ENCODE measurements at places on chromosomes 11 and 22.

GRCh38 chr11:69007975-69008381 is 5.1 kb downstream of the MRGPRF start:
- DNase-seq: no peak

DNA sequence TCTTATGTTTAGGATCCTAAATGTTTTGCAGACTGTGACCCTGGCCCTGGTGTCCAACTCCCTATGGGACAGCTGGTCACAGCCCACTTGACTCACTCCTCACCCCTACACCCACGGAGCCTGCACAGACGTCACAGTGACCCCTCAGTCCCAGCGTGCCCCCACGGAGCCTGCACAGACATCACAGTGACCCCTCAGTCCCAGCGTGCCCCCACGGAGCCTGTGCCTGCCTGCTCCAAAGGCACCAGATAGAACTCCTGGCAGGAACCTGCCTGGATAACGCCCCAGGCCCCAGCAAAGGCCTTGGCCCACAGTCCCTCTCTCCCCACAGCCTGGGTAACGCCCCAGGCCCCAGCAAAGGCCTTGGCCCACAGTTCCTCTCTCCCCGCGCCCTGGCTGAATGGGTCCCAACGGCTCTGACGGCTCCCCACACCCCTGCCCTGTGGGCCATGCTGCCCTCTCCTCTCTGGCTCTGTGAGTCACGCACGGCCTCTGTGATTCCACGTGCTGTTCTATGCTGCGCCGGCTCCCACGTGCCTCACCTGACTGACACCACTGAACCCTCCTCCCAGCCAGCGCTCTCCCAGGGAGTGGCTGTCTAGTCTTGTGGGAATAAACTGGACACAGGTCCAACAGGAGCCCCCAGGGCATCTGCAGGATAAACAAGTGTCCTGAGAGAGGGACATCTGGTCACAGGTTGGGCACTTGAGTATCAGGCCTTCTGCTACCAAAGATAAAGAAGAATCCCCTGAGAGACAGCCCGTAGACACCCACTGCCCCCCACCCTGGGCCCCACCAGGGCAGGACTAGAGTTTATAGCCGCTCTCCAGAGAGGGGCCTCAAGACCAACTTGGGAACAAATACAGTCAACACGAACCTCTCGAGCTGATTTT is 250.3 kb downstream of the BRD1 start:
- no peak for DNase-seq

DNA sequence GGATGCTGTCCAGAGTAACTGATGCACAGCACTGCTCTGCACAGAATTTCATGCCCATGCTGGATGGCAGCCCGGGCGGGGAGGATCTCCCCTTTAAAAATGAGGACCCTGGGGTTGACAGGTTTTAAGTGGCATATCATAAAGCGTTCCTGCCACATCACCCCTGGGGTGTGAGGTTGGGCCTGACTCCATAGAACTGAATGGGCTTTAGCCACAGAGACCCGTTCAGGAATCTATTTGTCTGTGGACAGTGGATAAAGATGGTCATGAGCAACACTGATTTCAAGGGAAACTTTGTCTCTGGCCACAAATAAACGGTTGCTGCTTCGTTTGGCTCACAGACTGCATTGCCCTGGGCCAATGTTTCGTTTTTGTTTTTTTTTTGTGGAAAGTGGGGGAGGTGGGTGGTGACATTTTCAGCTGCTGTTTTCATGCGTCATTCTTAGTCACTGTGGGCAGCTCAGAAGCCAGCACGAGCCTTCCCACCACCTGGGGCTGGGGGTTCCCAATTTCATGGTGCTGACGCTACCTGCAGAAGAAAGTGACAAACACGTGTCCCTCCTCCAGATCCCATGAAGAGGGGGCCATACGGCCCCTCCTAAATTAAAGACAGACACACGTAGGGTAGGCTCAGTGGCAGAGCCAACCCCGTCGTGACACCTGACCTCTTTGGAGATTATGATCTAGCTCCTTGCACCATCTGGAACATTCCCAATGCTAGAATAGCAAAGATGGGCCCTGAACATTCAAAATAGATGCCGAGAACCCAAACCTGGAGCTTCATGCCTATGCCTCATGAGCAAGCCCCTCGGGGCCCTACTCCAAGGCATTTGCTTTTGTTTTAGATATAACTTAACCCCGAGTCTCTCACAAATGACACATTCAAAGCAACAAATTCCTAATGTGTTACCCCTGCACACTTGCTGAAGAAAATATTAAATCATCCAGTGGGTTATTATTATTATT is 54.8 kb upstream of the PHF21B start:
- no peak for DNase-seq

DNA sequence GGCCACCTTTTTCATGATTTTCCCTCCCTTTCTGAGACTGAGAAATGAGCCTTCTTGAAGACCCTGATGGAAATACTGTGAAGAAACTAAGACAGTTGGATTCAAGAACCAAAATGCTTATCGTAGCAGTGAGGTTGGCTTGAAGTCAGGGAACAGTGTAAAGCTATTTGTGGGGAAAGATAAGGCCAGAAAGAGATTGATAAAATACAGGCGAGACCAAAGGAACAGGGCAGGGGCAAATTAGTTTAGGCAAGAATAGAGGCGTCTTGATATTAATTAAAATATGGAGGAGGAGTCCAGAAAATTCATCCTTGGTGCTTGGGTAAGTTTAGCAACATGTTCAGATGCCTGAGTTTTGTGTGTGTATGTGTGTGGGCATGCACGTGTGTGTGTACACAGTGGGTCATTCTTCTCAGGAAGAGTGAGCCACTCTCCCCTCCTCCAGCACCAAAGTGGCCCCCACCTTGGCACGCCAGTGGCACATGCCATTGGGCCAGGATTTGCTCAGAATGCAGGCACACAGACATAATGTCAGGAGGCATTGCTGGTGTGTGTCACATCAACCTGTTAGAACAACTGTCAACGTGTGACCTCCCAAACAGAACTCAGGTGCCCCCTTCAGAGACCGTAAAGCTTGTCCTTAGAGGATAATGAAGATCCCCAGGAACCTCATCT is 3.9 kb upstream of the EHF start:
- no peak for DNase-seq

GRCh38 chr11:117071344-117071787 is 26.9 kb downstream of the SIK3 start:
- no peak for DNase-seq

GRCh38 chr11:59556917-59557348 is 45.6 kb downstream of the OR4D9 start:
- DNase-seq: no peak

DNA sequence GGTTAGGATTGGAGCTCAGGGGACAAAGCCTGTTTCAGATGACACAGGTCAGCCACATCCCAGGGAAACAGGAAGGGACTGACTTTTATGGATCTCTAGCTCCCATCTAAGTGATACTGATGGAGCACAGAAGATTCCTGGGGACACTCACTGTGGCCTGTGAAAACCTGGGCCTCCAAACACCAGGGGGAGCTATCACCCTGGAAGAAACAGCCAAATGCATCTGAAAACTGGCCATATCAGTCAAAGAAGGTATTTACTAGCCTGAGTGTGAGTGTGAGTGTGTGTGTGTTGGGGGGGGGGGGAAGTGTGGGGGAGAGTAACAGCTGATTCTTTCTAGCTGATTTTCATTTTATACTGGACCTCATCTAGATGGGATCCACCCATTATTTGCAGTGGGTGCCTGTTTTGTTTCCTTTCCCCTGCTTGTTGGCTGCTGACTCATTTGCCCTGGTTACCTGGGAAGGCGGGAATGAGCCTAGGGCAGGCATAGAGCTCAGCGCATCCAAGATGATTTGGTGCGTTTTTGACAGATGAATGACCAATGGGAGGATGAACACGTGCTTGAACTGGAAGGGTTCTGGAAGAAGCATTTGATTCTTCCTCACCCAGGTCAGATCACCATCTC is 284.0 kb downstream of the KIRREL3 start:
- no peak for DNase-seq

DNA sequence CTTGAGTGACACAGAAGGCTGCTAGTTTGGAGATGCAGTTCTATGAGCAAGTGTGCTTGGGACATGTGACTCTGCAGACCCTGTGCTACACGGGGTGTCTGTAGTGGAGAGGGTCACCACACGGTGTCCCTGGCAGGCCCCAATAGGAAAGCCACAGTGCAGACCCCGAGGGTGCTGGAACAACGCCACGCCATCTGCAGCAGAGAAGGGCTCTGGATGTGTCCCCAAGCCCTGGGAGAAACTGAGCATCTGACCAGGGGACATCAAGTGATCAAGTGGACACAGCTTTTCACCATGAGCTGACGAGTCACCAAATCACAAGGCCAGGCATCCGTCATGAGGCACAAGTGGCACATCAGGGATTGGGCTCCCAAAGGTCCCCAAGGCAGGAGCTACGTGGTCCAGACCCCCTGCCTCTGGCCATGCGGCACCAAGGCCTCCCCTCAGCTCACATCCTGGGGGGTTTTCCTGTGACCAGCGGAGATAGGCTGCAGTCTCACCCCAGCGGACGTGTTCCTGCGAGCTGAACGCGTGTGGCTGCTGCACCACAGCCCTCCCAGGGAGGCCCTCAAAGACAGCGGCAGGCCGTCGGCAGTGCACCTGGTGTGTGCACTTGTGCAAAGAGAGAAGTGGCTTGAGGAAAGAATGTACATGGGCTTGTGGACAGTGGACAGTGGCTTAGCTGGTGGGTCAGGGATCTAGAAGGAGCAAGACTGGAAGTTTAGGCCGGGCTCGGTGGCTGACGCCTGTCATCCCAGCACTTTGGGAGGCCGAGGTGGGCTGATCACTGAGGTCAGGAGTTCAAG is 96.7 kb downstream of the RPS6KA4 start:
- DNase-seq: no peak

DNA sequence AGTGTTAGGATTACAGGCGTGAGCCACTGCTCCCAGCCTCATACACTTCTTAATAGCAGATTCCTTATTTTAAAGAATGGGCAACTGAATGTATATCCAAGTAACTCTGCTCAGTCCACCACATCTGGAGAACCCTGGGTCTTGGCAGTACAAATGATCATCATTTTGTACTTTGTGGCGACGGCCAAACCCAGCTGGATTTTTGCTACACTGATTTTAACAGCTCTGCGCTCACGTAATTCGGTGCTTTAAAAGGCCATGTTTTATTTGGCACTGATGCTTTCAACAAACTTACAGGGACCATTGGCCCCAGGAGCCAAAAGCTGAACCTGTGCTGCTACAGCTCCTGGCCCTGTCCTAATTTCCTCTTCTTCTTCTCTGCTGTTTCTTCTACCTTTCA is 60.8 kb upstream of the PDE3B start:
- no peak for DNase-seq

DNA sequence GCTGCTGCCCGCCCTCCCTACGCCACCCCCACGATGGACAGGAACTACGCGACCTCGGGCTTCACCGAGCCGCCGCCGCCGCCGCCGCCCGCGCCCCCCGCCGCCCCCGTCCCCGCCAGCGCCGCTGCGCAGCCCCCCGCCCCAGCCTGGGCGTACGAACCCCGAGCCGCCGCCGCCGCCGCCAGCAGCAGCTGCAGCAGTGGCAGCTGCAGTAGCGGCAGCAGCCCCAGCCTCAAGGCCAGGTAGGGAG is 407 bp downstream of the QSER1 start:
- DNase-seq: no peak

GRCh38 chr11:118883368-118884071 is at the start of gene CXCR5:
Gene CXCR5 (plus strand): TSS chr11:118883892. CDS start chr11:118883942, 50 bp downstream.
- DNase-seq: no peak

DNA sequence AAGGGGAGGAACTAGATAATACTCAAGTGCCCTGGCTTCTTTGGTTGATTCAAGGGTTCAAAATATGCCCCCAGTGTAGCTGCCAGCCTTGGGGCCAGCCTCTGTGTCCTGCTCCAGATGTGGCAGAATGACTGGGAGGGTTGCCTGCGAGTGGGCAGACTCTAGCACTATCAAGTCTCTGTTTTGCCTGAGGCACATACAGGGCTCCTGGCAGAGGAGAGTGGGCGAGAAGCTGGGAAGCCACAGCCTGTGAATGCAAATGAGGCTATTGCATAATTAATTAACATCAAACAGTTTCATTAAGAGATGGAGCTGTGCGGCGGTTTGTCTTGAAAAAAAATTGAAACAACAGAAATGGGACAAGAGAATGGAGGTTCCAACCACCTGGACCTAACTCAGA is 50.8 kb downstream of the BUD13 start:
- DNase-seq: no peak

GRCh38 chr11:114115451-114115928 is 56.0 kb downstream of the ZBTB16 start:
- no peak for DNase-seq

- DNase-seq: no peak
Observed at GRCh38 chr11:118012083-118012669, 26.0 kb downstream of the IL10RA start.

GRCh38 chr11:27540051-27540450 is 33.5 kb upstream of the LIN7C start:
- no peak for DNase-seq

DNA sequence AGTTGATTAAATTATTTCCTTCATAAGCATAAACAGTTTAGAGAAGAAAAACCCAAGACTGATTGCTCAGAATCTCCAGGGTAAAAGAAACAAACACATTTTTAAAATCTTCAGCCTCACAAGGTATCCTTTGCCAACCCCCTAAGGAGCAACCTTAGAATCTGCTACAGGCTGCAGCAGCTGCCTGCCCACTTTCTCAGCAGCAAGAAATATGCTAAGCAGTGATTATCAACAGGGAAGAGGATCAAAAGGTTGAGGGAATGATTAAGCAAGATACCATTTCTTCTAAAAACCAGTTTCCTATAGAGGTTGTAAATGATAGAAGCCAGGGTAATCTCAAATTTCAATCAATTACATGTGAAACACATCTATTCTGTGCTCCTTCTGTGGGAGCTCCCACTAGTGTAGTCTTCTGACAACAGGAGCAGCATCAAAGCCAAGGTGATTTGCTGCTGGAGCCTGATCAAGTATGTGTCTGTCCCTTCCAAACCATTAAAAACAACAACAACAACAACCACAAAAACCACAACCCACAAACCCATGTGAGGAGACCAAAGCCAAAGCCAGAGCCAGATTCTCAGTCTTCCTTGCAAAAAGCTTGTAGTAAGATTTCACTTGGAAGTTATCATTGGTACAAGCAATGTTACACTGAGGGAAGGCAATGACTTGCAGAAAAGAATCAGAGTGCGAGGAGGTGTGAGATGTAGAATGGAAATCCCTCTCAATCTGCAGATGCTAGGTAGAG is 761.2 kb downstream of the DLG2 start:
- no peak for DNase-seq

- no peak for DNase-seq
Observed at GRCh38 chr11:13357232-13357631, 79.6 kb downstream of the BMAL1 start.

GRCh38 chr11:59174664-59175033 is 2.7 kb downstream of the DTX4 start:
- no peak for DNase-seq
